ENCODE measurements at places on chromosomes 4 and X.

- no peak for DNase-seq
These were observed 167.5 kb downstream of the ADGRA3 start for GRCh38 chr4:22348410-22348809.

GRCh38 chr4:7384929-7385890 lies 49.5 kb downstream of the PSAPL1 start:
- no peak for DNase-seq

- DNase-seq, result no peak
These were observed 47.2 kb downstream of the DMP1 start for GRCh38 chr4:87697272-87697671.

GRCh38 chr4:189660722-189661360 lies 279.8 kb upstream of the FRG1 start:
- DNase-seq, result no peak

DNA sequence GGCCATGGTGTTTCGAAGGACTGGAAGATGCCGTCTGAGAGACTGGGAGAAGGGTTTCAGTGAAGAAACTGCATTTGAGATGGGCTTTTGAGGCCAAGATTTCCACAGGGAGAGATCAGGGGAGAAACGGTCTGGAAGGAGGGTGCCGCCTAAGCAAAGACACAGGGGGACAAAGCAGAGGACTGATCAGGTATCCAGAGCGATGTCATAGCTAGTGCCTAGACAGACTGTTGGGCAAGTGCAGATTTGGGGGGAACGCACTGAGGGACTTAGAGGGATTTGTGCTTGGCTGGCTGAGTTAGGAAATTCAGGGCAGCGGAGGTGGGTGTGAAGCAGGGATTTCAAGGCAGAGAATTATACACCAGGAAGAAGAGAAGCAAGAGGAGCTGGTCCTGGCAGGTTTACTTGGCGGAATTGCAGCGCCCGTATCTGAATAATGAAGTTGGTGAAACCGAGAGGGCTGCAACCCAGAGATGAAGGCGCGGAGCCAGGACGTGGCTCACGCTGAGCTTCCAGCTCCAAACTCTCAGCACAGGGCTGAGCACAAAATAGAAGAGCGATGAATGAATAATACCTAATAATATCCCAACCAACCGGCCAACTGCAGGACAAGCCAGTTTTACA lies 106.9 kb downstream of the MAML3 start:
- DNase-seq, result no peak

- no peak for DNase-seq
These were observed 105.1 kb downstream of the FNIP2 start for GRCh38 chr4:158873795-158874401.

DNA sequence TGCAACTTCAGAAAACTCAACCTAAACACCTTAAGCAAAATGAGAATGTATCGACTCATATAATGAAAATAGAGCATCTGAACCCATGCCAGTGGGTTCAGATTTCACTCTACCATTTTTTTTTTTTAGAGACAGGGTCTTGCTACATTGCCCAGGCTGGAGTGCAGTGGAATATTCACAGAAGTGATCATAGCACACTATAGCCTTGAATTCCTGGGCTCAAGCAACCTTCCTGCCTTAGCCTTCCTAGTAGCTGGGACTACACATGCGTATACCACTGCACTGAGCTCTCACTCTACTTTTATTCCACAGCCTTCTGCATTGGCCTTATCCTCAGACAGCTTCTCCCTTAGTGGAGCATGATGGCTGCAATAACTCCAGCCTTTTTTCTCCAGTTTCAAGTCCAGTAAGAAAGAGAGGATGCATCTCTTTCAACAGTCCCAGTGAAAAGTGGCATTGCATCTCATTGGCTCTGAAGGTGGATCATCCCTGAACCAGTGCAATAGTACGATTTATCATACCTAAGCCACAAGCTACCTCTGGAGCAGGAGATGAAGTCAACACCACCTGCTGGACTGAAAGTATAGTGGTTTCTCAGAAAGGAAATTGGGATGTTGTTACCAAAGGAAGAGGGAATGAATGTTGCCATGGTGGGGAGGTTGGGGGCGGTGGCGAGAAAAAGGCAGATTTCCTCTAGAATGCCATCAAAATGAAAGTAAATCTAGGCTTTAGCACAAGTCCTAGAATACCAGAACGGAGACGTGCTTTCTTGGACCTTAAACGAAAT lies 2.0 kb upstream of the SOD3 start:
- DNase-seq, result no peak

DNA sequence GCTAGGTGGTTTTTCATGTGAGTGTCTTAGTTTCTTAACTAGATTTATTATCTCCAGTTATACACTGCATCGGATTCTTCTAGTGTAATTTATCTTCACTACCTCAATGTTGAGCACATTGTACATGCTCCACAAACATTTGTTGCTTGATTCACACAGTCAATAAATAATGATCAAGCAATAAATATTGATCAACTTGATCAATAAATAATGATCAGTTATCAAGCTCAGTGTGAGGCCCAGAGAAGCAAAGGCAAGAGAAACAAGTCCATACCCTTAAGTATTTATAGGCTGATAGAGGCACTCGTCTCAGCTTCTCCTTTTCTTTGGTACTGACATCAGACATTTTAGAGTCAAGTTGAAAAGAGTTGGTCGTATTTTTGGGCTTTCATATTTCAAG lies 5.1 kb upstream of the VBP1 start:
- no peak for DNase-seq

DNA sequence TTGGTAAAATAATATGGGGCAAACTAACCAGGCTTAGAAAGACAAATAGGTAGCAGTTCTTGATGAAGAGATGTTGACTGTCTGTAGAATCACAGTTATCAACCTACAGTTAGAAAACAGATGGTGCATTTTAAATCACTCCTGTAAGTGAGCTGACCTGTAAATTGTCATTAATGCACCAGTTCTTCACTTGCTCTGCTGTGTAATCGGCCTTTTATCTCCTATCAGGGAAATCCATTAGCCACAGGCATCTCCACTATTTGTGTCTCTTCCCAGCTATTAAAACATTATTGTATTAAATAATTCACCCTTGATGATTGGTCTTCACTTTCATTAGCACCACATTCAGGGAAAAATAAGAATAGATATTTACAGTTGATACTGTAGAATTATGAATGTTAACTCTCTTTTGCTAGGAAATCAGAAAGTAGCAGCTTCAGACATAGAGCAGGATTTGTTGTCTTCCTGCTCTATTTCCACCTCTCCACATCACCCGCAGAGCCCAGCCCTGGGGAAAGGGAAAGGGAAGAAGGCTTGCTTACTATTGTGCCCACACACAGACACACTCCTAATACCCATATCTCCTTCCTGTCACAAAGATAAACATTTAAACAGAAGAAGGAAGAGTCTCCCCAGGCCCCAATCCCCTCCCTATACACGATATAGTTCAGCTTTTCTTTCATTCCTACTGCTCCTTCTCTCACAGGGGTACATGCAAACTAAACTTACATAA lies 97.1 kb downstream of the REELD1 start:
- DNase-seq, result no peak

DNA sequence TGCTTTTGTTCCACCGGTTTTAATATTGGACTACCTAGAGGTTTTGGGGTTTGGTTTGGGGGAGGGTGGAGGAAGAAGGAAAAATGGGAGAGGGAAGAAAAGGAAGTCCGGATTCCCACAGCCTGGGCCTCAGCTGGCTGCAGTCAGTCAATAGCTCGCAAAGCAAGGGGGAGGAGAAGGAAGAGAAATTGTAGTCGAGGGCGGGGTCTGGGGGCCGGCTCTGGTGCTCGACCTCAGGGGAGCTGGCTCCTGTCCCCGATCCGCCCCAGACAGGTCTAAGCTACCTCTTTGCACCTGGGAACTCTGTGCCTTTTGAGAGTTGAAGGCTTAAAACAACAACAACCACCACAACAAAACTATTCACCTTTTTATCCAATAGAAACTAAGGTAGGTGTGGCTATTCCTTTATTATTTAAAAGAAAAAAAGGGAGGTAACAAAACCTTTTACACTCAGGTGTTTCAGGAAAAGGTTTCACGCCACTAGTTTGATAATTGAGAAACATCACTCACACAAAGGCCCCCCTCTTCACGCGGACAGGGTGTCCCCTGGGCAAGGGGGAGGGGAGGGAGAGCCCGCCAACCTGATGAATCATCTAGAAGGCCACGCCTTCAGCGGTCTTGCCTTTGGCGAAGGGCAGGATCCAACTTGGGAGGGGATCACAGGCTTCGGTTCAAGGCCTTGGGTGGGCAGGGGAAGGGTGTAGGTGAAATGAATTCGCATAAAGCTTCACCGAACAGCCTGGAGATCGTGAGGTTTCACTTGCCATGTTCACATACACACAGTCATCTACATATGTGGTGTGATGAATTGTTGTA lies 1.6 kb upstream of the LNX1 start:
- no peak for DNase-seq

DNA sequence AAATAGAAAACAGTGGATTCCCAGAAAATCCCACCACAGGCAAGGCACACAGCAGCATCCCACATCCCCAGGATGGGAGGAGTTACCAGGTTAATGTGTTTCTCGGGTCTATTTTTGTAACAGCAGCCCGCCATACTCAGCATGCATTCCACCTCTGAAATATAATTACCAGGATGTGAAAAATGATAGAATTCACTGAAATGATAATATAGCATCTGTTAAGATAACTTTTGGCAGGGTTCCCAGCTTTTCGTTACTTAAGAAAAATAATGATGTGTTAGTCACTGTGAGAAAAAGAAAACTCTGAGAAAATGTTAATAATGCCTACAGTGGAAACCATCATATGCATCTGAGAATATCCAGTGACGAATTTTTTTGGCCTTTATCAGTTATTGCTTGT lies 87.1 kb downstream of the VCX2 start:
- DNase-seq, result no peak

DNA sequence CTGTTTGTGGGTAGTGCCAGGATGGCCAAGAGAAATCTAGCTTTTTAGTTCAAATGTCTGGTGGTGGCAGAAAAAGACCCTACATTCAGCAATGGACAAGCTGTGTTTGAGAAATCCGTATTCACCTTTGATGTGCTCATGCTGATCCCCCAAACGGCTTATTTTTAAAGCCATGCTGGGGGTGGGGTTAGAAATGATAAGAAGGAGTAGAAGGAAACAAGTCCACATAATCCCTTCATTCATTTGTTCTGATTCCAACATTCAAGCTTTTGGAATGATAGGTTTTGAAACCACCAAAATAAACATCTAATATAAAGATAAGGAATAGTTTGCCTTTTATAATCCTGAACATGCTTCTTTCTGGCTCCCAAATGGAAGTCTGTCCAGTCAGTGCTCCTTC lies 92.0 kb upstream of the DKK2 start:
- DNase-seq, result no peak

GRCh38 chr4:23750125-23750524 lies 139.7 kb downstream of the PPARGC1A start:
- no peak for DNase-seq

DNA sequence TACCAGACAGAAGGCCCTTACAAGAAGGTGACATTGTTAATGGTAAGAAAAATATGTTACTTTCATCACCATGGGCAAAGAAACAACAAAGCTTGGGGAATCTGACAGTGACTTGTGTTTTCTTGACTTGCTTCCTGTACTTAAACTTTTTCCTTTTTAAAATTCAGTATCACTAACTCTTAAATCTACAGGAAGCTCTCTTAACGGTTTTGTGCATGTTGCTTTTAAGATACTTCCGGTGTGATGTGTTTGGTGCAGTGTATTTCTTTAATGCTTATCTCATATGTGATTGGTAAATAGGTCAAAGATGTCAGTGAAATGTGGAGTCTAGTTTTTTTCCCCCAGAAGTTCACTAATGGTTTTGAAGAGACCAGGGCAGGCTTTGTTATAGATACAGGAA lies 45.2 kb downstream of the ADH5 start:
- DNase-seq, result no peak

DNA sequence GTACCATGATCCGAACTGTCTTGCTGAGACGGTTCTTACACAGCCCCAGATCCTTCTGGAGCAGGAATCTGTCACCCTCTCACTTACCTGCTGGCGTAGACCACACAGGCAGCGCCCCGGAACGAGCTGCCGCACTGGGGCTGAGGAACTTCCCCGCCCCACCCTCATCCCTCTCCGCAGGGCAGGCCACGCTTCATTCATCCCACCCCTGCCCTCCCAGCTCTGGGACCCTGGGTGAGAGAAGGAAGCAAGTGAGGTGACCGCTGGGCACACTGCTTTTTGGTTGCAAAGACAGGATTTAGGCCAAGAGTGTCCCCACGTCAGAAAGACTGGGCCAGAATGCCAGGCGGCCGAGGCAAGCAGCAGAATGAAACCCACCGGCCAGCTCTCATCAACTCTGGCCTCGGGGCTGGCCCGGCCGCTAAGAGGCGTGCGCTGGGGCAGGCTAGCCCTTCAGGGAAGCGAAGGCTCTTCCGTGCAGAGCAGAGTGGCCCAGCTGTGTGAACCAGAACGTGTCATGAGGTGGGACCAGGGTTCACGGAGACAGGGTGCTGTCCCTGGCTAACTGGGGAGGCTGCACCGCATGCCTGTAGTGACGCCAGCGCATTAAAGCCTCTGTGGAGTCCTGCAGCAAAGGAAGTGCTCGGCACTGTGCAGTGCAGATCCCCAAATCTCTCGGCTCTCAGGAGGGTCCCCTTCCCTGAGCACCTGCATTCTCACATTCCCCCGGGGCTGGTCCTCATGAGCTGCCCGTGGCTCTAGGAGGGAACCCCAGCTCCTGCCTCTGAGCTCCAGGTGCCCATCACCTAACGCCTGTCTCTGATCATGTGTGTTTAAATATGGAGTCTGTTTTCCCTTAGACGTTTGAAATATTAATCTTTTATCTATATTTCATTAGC lies 6.4 kb downstream of the LRPAP1 start:
- DNase-seq, result no peak

DNA sequence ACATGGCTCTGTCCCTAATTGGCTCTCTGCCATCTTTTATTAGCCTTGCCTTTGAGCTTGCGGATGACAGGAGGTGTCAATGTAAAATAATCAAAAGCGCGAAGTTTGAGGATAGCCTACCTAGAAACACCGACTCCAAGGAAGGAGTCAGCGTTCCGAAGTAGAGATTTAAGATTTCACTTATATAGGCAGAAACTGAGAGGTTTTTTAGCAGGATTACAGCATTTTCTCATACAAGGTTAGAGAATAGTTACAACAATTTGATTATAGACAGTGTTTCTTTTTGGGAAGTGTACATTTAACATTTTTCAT lies 499 bp upstream of the NFXL1 start:
- DNase-seq, result no peak

GRCh38 chr4:82293304-82293703 lies 80.5 kb downstream of the HNRNPD start:
- DNase-seq, result no peak

DNA sequence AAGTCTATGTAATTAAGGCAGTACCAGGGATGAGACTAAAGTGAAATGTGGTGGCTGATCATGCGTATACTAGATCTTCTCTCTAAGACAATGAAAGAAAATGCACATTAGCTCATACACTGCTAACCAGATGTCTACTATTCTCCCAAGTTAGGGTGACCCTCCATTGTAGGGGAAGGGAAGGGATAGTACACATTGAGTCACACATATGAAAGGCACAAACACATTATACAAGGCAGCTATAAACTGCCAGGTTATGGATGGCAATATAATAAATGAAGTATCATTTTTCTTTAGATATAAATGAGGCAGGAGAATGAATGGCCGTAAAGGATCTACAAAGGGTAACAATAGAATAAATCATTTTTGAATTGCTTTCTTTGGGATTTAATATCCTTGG lies 4.5 kb downstream of the SHROOM3 start:
- DNase-seq, result no peak
